ENCODE measurements at places on chromosomes 1 and 21.

DNA sequence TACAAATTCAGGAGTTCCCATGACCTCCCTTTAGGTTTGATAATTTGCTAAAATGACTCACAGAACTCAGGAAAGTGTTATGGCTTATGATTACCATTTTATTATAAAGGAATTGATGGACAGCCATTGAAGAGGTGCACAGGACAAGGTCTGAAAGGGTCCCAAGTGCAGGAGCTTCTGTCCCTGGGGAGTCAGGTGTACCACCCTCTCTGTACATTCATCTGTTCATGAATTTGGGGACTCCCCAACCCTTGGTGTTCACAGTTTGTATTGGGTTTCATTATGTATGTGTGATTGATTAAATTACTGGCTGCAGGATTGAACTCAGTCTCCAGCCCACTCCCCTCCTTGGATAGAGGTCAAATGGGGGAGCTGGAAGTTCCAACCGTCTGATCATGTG, 10.8 kb upstream of the IL10RB start:
- DNase-seq = no peak

- no peak for DNase-seq
These were observed 143.3 kb upstream of the ST6GALNAC5 start for GRCh38 chr1:76723949-76724348.

GRCh38 chr1:187010571-187011309, 182.0 kb downstream of the PLA2G4A start:
- DNase-seq = no peak

DNA sequence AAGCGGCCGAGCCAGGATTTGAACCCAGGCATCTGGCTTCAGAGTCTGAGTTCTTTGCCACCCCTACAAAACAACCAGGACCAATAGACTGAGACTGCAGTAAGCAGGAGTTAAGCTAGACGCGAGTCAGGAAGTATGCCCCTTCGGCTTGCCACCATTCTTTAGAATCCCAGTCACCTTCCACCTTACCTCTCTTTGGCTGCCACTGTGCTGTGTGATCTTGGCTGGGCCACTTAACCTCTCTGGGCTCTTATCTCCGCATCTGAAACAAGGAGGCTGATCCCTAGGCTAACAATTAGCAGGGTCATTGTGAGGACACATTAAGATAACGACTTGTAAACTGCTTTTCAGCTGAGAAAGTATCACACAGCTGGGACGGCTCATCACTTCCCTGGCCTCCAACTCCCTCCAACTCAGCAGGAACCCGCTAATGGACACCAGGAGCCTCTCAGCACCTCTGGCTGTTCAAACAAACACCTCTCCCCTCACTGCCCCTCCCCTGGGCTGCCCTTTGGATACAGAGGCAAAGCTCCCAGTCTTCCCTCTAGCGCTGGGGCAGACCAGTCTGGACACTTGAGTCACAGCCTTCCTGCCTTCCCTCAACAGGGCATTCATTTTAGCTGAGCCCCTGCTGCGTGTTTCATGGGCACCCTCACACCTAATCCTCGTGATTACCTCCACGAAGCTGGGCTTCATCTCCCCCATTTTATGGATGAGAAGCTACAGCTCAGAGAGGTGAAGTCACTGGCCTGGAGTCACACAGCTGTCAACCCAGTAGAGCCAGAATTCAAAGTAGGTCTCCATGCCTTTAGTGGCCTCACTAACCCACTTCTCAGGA, 83.2 kb downstream of the CAMK2N1 start:
- DNase-seq = no peak

- DNase-seq = no peak
These were observed 47.8 kb upstream of the CCDC190 start for GRCh38 chr1:162908780-162909179.
